ENCODE measurements at places on chromosomes 3 and 15. TPM values are rescaled to one million over a fixed set of nuclear protein-coding genes. Genes with fewer than 3 reads are reported as not detected.

- DNase-seq = no peak
These were observed 63.8 kb upstream of the GLCE start for GRCh38 chr15:69096626-69097025.

SLC51B gene
- total RNA-seq = not detected

- no peak for DNase-seq
These were observed 27.2 kb upstream of the GLCE start for GRCh38 chr15:69132977-69133861.

GRCh38 chr3:157527131-157527881 lies 24.1 kb upstream of the VEPH1 start:
- no peak for DNase-seq

SLC22A14 gene
- not detected for total RNA-seq

CCDC71 gene
- 25.2 TPM for total RNA-seq

ARNT2 gene
- 4.8 TPM for total RNA-seq

GRCh38 chr15:60020736-60021135 lies 16.6 kb downstream of the FOXB1 start:
- DNase-seq = no peak

DNA sequence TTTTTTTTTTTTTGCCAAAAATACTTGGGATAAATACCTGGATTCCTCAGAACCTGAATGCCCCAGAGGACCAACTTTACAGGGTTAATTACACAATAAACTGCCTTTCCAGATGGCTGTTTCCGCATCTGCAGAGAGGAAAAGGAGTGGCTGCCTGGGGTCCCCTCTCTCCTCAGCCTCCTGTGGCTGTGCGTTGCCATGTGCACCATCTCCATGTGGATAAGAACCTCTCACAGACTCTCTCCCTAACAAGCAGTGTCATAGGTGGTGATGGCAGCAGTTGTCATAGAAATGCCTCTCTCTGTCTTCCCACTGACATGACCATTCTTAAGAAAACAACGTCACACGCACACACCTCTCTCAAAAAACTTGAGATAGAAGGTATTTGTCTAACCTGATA lies 179.4 kb downstream of the RPLP1 start:
- DNase-seq = no peak

HDDC3 gene
- total RNA-seq = 14.9 TPM

DNA sequence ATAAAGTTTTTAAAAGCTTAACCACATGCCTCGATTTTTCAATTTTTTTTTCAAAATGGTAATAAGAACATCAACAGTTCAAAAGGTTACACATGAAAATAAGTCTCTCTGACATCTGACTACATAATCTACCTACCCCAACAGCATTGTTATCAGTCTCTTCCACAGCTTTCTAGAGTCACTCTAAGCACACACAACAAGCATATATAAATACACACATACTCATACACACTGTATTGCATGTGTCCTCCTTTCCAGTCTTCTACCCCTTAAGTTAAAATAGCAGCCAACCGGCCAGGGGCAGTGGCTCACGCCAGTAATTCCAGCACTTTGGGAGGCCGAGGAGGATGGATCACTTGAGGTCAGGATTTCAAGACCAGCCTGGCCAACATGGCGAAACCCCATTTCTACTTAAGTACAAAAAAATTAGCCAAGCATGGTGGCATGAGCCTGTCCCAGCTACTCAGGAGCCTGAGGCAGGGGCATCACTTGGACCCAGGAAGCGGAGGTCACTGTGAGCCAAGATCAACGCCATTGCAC lies 12.2 kb downstream of the TBL1XR1 start:
- no peak for DNase-seq

GRCh38 chr3:30475038-30475808 lies 131.2 kb upstream of the TGFBR2 start:
- DNase-seq = no peak

DNA sequence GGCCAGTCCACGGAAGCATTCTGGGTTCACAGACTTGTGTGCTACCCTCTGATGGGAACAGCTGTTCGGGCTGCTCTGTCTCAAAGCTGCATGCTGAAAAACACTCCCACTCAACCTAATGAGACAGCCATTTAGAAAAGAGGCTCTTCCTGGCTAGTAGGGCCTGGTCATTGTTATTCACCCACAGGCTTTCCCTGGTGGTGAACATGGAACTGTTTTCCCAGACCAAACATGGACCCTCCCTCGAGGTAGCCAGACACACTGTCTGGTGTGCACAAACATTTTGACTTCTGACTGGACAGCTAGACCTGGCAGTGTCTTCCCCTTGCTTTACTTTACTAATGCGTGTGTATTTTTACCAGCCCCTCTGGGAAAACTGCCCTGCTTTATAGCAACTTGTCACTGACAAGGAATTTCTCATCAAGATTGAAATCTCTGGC lies 39.0 kb downstream of the MECOM start:
- no peak for DNase-seq

GRCh38 chr3:108461661-108462111 lies 48.7 kb downstream of the MYH15 start:
- DNase-seq = no peak

GRCh38 chr3:56958879-56959278 lies 101.6 kb upstream of the SPATA12 start:
- no peak for DNase-seq

GRCh38 chr15:39621976-39622375 lies 41.1 kb downstream of the THBS1 start:
- DNase-seq = no peak

DNA sequence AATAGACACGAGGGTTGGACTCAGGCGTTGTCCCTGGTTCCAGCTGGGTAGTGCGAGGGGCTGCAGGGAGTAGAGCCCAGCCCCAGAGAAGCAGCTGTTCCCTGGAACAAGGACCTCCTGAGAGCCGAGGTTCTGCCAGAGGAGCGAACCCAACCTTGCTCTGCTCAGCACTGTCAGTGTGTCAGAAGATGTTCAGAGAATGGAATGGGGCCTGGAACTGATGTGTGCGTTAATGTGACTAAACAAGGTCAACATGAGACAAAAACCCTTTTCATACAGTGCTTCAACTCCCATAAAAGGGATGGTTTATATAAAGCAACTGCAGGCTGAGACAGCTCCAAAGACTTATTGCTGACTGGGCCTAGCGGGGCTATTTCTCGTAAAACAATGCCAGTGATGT lies 35.5 kb upstream of the HACD2 start:
- no peak for DNase-seq

GRCh38 chr3:9349321-9350117 lies 13.3 kb upstream of the THUMPD3 start:
- no peak for DNase-seq

All from right atrium auricular region (tissue), 2 donors.